ENCODE measurements at places on chromosomes 5 and 9.
A peak's percentile ranks its signal among the peaks of the same experiment; 100 is the strongest.

DNA sequence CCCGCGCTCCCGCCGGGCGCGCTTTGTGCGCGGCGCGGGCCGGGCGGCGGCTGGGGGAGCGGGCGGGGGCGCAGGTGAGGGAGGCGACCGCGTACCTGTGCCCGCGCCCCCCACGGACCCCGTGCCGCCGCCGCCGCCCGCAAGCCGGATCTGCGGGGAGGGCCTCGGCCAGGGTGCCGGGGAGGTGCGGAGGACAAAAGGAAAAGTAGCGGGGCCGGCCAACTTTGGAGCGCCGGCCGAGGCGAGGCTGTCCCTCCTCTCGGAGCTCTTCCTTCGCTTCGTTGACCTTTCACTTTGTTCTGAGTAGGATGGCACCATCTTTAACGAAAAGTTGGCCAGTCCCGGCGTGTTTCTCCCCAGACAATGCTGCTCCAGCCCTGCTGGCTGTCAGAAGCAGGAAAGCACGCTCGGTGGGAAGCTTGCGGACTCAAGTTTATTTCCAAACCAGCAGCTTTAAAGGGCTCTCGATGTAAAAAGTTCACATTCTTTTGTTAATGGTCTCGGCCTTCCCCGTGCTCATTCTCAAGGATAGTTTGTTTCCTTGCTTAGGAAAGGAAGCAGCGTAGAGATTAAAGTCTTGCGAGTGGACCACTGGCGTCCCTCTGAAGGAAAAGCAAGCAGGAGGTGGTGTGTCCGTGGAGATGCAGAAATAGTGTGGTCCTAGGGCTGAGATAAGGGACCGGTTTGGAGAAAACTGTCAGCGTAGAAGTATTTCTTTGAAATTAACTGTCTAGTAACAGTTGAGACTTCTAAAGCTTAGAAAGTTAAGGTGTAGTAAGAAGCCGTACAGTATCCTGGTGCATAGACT lies 639 bp downstream of the EHMT1 start:
- no peak for DNase-seq

DNA sequence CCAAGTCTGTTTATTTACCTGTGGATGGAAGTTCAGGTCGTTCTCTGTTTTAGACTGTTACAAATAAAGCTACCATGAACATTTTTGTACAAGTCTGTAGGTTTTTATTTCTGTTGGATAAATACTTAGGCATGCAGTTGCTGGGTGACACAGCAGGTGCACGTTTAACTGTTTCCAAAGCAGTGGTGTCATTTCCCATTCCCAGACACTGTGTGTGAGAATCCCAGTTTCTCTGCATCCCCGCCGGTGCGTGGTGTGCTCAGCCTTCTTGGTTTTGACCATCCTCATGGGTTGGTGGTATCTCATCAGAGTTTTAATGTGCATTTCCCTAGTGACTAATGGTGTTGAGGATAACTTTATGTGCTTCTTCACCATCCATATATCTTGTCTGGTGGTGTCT lies 27.2 kb downstream of the AHRR start:
- DNase-seq: no peak

GRCh38 chr9:4016789-4017188 lies 283.1 kb downstream of the GLIS3 start:
- DNase-seq: no peak

DNA sequence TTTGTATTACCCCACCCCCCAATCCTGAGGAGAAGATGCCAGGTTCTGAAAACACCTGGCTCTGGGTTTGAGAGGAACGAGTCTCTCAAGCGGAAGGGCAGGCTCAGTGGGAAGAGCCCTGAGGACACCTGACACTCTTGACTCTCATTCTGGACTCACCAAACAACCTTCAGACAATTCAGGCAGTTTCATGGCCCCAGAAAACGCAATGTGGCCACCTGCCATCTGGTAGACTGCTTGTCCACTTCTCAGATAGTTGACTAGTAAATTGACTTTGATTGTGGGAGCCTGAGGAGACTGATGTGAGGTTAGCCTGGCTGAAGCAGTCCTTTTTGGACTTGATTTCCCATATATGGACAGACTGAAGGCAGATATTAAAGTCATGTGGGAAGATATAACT lies 117.5 kb upstream of the FSTL4 start:
- no peak for DNase-seq

- peak; percentile 43 for DNase-seq
These were observed at the start of gene ABO for GRCh38 chr9:133275105-133276000. Gene ABO (minus strand): TSS chr9:133275201.

DNA sequence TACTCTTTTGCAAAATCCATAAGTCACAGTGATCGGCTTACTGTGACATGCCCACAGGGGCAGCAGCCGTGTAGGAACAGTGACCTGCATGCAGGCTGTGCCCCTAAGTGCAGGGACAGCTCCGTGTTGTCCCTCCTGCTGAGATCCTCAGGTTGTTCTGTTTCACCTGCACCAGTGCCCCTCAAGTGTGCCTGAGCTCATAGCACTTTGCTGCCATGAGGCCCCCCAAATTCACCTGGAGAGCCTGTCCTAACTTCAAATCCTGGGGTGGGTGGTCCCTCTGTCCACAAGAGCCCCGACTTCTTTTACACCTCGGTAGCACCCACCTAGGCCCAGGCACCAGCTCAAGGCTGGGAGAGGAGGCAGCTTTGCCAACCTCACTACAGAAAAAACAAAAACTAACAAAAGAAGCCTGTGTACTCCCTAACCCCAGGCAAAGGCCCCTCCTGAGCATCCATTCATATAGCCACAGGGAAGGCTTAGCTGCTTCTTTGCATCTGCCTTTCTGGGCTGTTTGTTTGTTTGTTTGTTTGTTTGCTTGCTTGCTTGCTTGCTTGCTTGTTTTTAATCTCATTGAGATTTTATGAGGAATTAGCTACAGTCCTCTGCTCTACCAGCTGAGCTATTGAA lies 214.5 kb downstream of the AUH start:
- no peak for DNase-seq

DNA sequence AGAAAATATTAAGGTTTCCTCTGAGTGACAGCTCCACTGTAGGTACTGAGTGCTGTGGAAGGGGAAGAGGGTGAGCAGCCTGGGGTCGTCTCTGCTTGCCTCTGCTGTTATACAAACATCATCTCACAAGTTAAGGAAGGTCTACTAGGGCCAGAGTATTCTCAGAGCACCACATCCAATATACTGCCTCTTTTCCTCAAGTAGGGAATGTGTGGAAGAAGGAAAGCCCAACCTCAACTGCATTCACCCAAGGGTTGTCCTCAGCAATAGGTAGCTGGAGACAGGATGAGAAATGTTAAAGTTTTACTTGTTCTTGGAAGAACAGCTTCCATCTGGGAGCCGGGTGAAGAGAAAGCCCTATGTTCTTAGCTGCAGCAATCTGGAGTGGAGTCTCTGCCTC lies 1062.3 kb upstream of the CDH10 start:
- DNase-seq: no peak

GRCh38 chr9:77847059-77847499 lies 184.5 kb downstream of the GNAQ start:
- DNase-seq: no peak

DNA sequence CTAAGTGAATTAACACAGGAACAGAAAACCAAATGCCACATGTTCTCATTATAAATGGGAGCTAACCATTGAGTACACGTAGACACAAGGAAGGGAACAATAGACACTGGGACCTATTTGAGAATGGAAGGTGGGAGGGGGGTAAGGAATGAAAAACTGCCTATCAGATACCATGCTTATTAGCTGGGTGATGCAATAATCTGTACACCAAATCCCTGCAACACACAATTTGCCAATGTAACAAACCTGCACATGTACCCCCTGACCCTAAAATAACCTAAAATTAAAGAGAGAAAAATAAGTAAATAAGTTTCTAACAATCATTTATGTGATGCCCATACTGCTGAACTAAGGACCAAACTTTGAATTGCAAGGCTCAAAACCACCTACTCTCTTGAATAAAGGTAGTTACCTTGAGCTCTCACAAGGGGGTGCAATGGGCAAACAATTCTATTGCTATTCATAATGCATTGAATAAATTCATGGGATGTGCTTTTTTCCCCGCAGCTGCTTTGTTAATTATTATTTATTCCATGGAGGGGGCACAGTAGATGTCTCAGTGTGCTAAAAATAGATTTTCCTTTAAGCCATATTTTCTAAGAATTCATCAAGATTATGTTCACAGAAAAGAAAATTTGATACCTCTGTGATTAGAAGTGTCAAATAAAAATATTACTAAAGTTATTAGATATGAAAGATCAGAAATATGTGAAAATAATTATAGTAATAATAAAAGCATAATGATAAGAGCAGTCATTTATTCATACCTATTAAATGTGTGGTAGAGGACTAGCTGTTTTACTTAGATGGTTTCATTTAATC lies 76.2 kb upstream of the PTPN3 start:
- DNase-seq: no peak
